Stimulated activated CD4-positive, alpha-beta T cell treated with anti-CD3 and anti-CD28 coated beads, TNF-alpha, amount 100 ng/mL, for 4 hours (primary cell): ENCODE measurements at places on chromosomes 5 and 9.

DNA sequence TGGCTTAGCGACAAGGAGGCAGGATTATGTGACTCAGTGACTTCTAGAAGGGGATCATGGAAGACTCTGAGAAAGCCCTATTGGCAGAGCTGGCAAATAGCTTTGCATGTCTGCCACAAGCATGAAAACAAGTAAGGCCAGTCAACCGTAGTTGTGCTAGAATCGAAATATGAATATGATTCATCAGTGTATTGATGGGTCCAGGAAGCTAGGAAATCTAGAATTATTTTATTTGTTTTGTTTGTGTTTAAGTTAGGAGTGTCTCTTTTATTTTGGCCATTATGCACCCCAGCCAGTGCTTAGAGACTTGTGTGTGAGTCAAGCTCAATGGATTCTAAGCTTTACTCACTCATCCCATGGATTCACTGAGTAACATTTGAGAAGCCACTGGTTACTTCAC is 3.8 kb upstream of the ITGA2 start:
- no peak for DNase-seq

GRCh38 chr9:96457266-96457665 is 7.3 kb downstream of the HABP4 start:
- DNase-seq, result no peak

DNA sequence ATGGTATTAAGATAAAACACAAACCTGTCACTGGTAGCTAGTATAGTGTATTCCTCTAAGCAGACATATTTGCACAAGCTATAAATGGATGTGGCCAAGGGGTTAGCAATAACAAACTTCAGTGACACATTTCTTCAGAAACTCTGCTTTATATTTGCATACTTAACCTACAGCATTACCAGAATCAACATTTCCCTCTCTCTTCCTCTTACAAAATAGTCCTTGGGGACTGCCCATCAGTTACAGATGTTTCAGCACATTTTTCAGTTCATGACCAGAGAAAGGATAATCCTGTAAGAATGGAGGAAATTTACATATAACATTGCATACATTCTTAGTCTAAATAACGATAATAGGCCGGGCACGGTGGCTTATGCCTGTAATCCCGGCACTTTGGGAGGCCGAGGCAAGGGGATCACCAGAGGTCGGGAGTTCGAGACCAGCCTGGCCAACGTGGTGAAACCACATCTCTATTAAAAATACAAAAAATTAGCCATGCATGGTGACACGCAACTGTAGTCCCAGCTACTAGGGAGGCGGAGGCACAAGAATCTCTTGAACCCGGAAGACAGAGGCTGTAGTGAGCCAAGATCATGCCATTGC is 25.3 kb upstream of the SLC1A1 start:
- no peak for DNase-seq

DNA sequence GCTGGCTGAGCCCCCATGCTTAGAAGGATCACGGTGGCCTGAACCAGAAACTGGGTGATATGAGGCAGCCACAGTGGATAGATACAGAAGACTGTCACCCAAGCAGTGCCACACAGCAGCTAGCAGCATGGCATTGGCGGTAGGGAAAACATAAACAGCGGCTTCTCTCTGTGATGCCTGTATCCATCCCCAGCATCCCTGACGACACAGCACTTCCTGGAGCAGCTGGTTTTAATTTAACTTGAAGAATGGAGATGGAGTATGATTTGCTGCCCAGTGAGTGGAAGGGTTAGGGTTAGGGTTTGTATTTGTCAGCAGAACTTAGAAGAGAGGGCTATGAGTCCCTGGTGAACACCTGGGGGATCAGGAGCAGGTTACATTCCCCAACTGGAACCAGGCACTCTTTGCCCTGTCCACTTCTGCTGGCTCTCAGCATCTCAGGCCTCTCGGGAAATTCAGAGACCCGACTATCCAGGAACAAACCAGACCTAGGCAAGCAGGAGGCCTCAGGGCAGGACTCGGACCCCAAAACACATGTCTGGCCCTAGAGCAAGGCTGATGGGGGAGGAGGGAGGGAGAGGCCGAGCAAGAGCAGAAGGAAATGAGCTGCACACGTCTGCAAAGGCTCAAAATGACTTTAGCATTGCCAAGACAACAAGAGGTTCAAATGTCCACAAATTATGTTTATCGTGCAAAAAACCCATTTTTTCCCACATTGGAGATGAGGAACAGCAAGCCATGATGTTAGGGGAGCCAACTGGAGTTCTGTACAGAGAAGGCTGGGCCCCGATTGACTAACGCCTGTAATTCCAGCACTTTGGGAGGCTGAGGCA is 6.5 kb upstream of the GGTA1 start:
- DNase-seq, result no peak

- no peak for DNase-seq
These were observed 722 bp upstream of the DCP2 start for GRCh38 chr5:112975721-112976431.

GRCh38 chr9:32431940-32432555 is 47.6 kb downstream of the ACO1 start:
- DNase-seq, result peak; percentile 24

- no peak for DNase-seq
These were observed 59.6 kb downstream of the GALNT12 start for GRCh38 chr9:98867103-98867428.

DNA sequence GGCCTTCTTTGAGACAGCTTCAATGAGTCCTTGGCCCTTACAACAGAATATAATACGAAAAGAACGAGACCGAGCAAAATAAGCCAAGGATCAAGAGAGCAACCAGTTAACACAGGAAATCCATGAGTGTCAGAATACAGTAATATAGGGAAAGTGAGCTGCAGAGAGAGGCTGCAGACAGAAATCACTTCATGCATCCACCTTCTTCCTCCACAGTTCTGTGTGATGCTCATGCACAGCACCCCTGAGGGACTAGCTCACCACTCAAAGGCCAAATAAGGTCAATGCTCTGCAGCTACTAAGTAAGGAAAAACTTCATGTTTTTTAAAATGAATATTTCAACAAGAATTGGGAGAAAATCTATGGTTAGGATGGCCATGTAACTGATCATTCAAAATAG is 257.1 kb downstream of the MCTP1 start:
- no peak for DNase-seq

- no peak for DNase-seq
These were observed 97.4 kb downstream of the KCTD16 start for GRCh38 chr5:144267961-144268513.

DNA sequence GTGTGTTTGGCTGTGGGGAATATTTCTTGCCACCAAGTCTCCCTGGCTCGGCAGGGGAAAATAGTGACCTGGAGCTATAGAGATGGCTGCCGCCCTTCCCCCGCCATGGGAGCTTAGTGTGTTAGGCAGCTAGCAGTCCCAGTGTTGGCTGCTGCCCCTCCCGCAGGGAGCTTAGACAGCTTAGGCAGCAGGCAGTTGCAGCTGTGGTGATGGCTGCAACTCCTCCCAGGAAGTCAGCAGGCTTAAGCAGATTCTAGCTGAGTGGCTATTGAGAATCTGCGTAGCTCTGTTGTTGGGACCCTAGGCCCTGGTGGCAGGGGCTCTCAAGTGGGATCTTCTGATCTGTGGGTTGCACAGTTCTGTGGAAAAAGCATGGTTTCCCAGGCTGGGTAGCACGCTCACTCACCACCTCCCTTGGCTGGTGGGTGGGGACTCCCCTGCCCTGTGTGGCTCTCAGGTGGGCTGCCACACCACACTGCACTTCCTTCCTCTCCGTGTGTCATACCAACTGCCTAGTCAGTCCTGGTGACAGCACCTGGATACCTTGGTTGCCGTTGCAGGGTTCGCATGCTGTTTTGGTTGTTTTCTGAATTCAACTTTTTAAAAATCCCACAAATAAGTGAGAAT is 9.3 kb downstream of the OR1N2 start:
- DNase-seq, result no peak

- DNase-seq, result no peak
These were observed 363.9 kb downstream of the KDM4C start for GRCh38 chr9:7121664-7122063.

GRCh38 chr9:127316586-127317323 is 52.2 kb downstream of the GARNL3 start:
- DNase-seq, result no peak

DNA sequence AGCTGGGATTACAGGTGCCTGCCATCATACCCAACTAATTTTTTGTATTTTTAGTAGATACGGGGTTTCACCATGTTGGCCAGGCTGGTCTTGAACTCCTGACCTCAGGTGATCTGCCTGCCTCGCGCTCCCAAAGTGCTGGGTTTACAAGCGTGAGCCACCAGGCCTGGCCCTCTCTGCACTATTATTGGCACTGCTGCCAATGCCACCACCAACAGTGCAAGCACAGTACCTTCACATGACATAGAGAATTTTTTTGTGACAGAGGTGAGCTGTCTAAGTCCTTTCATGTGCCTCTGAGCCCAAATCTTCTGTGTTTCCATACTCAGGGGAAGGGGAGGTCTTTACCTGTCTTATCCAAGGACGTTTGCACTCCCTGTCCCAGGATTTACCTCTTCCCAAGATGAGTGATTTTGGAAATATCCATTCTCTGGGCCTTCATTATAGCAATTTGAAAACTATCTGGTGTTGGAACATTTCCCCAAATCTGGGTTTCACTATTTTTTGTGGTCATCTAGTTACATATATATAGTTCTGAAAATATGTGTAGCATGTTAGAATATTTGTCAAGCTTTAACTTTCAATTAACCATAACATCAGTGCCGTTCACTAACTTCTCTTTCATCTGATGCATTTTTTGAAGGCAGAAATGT is 5.4 kb upstream of the CD180 start:
- no peak for DNase-seq

DNA sequence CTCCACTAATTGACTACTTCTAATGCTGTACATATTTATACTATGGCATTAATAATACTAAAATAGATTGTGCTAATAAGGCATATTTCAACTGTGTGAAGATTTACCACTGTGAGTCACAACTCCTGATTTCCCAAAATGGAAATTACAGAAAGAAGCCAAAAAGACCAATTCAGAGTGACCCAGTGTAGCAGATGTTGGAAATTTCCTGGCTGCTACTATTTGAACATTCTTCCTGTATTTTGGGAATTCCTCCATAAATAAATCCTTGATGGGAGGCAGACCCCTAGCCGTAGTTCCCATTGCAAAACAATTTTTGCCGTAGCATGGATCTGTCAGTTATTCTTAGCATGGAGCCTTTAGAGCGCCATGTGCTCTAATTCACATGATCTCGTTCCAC is 11.4 kb upstream of the PRUNE2 start:
- DNase-seq, result no peak

DNA sequence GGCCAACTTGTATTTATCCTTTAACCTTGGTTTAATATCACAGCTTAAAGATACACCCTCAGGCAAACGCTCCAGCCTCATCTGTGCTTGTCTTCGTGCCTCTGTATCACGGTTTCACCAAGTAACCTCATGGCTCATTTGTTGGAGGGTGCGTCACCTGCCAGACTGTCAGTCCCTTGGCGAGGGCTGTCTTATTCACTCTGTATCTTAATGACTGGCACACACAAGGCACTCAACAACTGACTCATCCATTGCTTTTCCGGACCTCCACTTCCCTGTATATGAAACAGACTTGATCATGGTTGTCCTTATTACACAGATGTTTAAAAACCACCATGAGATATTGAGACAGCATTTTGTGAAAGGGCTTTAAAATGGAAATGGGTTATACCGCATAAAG is 28.0 kb downstream of the LCP2 start:
- DNase-seq, result no peak

DNA sequence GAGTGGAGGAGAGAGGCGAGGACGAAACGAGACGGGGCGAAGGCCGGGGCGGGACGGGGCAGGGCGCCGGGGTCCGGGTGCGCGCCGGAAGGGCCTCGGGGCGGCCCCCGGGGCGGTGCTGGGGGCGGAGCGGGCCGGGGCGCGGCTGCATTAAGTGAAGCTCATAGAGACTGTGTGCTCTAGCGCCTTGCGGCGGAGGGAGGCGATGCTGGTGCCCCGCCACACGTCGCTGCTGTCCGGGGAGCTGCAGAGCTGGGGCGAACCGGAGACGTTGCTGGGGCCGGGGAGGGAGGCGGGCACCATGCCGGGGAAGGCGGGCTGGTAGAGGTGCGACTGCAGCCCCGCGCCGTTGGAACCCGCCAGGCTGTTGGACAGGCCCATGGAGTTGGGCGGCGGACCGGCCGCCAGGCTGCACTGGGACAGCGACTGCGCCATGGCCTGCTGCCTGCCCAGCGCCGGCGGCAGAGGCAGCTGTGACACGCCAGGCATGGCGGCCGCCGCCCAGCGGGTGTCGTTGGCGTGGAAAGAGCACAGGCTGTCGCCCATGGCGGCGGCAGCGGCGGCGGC is 8.3 kb downstream of the OTP start:
- DNase-seq, result no peak

- DNase-seq, result no peak
These were observed 44.9 kb upstream of the HCN1 start for GRCh38 chr5:45741110-45741509.
